Heart right ventricle (tissue), 16 donors: ENCODE measurements at places on chromosomes 1 and 21.

GRCh38 chr1:2046174-2046917 lies 3.9 kb upstream of the PRKCZ start:
- peak; percentile 51 for DNase-seq

GRCh38 chr1:90381598-90381997 lies 335.5 kb downstream of the BARHL2 start:
- DNase-seq: no peak

- no peak for DNase-seq
Observed at GRCh38 chr1:145936247-145936646, 9.0 kb upstream of the RBM8A start.

DNA sequence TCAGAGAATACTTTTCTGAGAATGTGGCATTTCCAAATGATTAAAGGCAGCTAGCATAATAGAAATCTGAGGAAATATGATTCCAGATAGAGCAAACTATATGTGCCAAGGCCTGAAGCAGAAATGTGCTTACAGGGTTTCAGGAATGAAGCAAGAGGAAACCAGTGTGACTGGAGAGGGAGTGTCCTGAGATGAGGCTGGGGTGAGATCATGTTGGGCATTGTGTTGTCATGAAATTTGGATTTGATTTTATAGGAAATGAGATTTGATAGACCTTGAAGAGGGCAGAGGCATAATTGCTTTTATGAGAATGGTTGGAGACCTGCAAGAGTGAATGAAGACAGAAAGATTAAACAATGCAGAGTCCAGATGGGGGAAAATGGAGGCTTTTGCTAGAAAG lies 338.1 kb upstream of the SNX7 start:
- DNase-seq: no peak

- no peak for DNase-seq
Observed at GRCh38 chr1:101086783-101087182, 61.2 kb upstream of the DPH5 start.

GRCh38 chr1:46582972-46583371 lies 21.1 kb downstream of the MKNK1 start:
- DNase-seq: no peak

DNA sequence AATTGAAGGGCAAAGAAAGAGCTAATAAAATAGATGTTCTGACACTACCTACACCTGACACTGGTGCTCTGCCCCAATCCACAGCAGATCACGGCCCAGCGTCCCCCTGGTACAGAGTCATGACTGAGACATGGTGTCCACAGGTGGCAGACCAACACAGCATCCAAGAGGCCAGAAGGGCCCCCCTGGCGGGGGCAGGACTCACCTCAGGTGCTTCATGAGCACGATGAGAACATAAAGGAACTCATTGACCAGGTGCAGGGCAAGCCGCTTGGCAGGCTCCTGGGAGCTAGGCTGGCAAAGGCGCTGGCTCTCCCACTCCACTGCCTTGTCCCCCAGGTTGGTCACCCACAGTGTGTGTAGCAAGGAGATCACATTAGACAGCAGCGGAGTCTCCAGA lies 20.4 kb downstream of the MRAP start:
- no peak for DNase-seq

DNA sequence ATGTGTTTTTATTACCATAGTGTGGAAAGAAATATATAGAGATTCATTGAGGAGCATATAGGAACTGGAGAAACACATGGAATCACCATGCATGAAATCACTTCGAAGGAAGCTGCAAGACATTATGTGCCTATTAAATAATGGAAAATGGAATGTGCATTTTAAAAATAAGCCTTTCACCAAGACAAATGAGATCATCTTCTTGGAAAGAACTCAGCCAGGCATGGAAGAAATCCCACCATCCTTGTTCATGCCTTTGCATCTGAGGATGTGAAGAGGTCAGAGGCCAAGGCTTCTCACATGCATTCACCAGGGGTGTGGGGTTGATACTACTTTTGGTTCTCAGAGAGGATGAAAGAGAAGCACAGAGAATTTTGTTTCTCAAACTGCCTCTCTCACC lies 50.0 kb downstream of the C1orf198 start:
- no peak for DNase-seq

GRCh38 chr21:23384679-23385078 lies 2222.6 kb downstream of the MRPL39 start:
- no peak for DNase-seq

DNA sequence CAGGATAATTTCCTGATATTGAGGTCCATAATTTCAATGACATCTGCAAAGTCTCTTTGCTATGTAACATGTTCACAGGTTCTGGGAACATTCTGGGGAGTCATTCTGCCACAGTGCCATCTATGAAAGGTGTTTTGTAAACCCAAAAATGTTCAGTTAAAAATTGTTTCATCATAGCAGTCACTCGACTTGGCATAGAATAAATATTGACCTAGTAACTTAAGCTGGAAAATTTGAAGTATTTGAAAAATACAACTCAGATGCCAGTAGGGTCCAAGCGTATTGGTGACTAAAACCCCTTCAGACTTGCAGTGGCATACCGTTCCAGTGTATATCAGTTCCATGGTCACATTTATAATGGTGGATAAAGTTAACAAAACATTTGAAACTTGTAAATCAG lies 6.8 kb downstream of the DESI2 start:
- DNase-seq: no peak

DNA sequence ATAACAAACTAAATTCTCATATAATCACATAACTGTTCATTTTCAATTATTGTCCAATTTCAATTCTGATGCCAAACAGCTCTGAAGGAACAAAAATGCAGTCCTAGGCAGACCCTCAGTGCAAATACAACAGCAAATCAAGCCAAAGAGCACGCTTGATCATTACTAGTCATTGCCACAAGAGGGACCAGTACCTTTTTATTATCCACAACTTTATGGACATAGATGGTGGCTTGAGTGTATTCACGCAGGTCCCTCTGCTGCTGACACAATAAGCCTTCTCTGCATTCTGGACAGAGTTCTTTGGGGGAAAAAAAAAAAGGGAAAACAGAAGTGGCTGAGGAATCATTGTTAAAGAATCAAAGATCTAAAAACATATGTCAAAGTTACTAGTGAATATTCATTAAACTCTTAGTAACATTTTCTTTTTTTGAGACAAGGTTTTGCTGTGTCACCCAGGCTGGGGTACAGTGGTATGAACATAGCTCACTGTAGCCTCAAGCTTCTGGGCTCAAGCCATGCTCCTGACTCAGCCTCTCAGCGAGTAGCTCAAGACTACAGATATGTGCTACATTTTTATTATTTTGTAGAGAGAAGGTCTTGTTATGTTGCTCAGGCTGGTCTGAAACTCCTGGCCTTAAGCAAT lies 34.3 kb upstream of the RAP1GAP start:
- DNase-seq: no peak

DNA sequence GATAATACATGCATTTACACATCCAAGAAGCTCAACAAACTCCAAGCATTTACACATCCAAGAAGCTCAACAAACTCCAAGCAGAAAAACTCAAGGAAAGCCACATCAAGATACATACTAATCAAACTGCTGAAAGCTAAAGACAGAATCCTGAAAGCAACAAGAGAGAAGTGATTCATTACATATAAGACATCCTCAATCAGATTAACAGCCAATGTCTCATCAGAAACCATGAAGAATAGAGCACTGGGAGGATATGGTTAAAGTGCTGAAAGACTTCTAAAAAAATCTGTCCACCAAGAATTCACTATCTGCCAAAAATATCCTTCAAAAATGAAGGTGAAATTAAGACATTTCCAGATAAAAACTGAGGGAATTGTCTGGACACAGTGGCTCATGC lies 45.7 kb upstream of the BATF3 start:
- DNase-seq: no peak

GRCh38 chr1:67777016-67777415 lies 56.3 kb downstream of the GNG12 start:
- no peak for DNase-seq

DNA sequence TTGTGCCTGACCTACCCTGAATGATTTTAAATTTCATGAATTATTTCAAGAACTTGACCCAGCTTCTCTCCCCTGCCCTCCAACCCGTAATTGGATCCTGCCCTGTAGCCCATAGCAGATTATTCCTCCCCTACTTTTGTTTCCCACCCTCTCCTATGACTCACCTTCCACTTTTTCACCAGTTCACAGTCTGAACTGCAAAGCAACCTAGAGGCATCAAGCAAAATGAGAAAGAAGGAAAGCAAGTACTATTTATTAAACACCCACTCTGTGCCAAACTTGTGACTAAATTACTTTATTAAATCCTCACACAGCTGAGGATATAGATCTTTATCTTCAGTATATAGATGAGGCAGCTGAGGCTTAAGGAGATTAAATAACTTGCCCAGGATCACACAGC lies 20.7 kb upstream of the IKBKE start:
- DNase-seq: no peak

DNA sequence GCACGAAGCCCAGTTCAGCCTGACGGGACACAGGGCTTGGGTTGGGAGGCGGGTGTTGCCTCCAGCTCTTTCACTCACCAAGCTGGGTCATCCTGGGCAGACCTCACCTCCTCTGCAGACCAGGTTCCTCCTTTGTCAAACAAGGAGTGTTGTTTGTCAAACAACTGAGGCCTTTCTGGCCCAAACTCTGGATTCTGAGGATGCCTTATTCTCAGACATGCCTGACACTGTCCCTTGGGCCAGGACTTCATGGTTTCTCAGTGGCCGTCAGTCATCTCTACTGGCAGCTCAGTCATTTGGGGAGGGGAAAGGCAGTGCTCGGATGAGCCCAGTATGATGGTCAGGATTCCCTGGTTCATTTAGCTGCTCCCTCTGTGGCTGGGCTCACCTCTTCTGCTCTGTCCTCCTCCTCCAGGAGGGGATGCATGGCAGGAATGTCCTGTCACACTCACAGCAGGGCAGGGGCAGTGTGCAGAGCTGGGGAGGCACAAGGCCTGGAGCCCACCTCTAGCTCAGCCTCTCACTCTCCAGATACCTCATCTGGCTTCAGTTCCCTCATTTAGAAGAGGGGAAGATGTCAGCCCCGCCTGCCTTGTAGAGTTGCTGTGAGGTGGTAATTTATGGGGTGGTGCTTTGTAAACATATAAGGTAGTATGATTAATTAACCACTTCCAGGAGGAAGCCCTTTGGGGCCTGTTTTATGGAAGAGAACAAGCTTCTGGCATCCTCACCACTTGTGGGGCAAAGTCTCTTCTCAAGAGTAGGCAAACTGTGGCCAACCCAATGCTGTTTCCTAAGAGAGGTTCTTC lies 20.6 kb downstream of the SLC2A1 start:
- no peak for DNase-seq

- DNase-seq: no peak
Observed at GRCh38 chr1:94736549-94736948, 83.6 kb upstream of the SLC44A3 start.

- no peak for DNase-seq
Observed at GRCh38 chr1:26168410-26169197, at the start of gene C1orf232. Gene C1orf232, minus strand, starts transcription at chr1:26168963. Its CDS starts 464 bp downstream, at chr1:26168499.

- DNase-seq: no peak
Observed at GRCh38 chr1:51414811-51415210, 84.4 kb upstream of the TTC39A start.

DNA sequence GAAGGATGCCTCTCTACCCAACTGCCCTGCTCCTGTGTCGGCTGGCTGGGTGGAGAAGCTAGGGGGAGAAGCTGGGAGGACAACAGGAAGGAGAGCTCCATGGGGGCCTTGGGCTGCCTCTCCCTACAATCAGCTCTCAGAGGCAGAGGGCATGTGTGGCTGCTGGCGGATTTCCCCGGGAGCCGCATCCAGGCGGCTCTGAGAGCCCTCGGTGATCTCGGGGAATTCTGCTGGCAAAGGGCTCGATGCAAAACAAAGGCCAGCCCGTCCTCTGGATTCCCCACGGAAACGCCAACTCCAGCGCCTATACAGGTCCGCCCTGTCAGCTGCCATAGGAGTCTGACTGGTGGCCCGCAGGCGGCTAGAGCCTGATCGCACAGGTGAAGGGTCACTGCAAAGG lies 26.4 kb upstream of the EVA1B start:
- DNase-seq: no peak

GRCh38 chr1:31725134-31725533 lies 21.3 kb upstream of the COL16A1 start:
- no peak for DNase-seq

DNA sequence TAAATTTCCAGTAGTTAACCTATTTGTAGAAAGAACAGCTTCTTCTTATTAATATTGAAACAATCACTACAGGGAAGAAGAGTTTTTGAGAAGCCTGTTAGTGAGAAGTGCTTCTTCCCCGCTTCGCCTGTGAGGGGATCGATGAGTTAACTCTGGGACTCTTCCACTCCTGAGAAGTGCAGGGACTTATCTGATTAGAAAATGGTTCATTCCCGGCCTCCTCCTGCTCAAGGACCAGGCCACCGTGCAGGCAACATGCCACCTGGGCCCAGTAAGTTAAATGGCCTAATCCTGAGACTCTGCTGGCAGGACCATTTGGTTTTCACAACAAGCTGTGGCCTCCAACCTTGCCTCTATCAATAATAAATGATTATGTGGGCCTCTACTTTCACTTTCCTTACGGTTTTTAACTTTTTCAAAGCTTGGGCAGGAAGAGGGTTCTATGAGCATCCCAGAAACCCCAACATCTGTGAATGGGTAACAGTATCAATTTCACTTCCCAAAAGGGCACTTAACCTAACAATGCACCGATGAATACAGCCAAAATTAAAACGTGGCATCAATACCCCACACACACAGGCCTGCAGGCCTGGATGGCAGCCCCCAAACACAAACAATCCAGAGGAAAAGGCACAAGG lies 33.1 kb downstream of the SIPA1L2 start:
- no peak for DNase-seq

- no peak for DNase-seq
Observed at GRCh38 chr1:159141584-159142390, 29.6 kb upstream of the CADM3 start.

DNA sequence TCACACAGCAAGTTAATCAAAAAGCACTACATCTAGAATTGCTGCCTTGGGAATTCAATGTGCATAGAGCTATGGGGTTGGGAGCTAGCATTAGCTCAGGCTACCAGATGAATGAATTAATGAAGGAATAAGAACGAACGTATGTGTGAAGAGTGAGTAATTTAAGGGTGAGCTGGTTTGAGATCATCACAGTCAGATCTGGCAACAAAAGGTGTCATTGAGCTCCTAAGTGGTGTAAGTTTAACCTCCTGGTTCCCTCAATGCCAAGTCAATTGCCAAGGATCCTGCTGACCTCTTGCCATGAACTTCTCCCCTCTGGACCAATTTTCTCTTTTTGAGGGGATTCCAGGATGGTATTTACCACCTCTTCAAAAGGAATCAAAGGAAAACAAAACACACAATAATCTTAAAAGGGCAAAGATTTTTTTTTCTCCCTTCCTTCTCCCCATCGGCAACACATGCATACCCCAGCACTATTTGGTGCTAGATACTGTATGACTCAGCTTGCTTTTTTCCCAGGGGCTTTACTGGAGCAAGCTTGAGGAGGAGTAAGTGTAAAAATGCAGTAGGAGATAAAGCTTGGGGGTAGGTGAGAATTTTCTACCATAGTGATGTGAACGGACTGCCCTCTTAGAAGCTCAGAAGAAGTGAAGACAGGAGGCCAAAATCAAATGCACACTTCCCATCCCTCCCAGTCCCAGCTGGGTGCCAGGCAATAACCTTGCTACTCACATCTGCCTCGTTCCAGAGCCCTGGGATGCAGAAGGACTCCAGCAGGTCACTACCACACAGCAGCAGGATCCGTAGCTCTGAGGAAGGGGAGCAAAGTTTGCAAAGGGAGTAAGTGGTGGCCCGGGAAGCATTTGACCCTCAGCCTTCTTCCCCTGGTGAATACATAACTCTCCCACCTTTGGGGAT lies 92.0 kb downstream of the LAMC2 start:
- DNase-seq: no peak

GRCh38 chr1:185957441-185958363 lies 223.5 kb downstream of the HMCN1 start:
- no peak for DNase-seq
